ENCODE measurements at places on chromosomes 5 and 9.

DNA sequence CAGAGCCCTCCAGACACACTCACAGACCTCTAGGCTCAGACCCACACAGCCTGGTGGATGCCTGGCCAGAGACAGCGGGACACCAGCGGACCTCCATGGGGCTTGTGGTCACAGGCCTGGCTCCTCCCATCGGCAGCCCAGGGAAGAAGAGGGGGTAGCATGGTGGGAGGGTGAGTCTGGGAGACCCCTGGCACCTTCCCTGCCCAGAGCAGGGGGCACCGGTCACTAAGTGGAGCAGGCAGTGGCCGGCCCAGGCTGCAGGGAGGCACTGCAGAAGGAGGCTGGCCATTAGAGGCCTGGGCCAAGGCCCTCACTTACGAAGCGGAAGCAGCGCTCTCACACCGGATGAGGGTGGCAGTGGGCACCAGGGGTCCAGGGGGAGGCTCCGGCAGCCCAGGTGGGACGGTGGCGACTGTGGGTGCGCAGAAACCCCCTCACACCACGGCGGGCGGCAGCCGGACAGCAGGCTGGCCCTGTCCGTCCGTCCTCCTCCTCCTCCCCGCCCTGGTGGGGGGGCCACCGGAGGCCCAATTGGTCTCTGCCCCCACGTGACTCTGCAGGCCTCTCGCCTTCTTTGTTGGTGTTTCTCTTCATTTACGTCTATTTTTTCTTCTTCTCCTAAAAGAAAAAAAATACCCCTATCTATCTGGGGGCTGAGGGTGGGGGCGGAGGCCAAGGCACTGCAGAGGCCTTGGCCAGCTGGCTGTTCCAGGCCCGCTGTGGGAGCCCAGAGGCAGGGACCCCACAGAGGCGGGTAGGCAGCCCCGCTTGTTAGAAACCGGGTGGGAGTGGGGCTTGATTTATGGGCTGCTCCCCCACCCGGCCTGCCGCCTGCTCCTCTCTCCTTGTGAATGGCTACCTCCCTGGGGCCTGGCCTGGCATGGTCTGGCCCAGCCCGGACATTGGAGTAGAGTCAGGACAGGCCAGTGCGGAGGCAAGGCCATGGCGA lies at the start of gene NR5A1:
NR5A1 (minus strand) TSS at position 469 of the 949 bp plus-strand sequence. CDS start 4,004 bp downstream, outside the sequence.
- DNase-seq = no peak

- no peak for DNase-seq
Measured at GRCh38 chr9:87469793-87470465, 27.7 kb upstream of the DAPK1 start.

- no peak for DNase-seq
Measured at GRCh38 chr9:113475031-113475430, 11.5 kb downstream of the RGS3 start.

DNA sequence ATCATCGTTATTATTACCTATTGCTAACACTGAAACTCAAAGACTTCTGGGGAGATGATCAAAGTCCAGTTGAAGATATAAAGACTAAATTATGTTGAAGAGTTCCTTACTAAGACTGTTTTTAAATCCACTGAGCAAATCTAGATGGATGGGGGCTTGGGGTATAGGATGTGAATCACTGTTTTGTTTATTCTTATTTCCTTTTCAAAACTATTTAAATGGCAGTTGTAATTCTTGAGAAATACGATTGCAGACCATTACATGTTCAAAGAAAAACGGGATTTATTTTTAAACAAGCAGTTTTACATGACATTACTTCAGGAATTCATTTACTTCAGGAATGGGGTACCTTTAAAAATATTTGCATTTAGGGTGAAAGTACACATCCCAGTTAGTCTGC lies 4.3 kb downstream of the RASGRF2 start:
- no peak for DNase-seq

DNA sequence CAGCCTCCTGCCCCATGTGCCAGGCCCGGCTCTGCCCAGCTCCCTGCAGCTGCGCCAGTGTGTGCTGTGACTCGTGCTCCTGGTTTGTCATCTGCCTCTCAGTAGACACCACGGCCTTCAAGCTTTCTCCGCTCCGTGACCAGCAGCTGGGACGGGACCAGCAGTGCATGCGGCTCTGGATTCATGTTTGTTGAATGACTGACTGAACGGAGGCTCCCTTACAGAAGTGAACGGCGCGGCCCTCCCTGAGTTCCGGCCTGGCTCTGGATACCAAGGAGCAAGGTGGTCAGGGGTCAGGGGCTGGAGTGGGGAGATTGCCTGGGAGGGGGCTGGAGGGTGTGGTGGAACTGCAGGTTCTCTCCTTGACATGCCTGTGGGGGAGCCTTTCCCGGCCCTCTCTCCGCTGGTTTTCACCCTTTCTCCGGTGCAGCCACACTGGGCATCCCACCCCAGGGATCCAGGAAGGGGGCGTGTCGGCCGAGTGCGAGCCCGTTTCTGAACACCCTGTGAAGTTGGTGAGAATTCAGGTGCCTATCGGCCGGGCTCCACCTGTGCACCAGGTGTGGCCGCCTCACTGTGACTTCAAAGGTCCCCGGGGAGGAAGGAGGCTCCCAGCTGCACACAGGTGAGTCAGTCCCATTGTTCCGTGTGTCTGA lies 11.1 kb upstream of the CEP72 start:
- DNase-seq = no peak

DNA sequence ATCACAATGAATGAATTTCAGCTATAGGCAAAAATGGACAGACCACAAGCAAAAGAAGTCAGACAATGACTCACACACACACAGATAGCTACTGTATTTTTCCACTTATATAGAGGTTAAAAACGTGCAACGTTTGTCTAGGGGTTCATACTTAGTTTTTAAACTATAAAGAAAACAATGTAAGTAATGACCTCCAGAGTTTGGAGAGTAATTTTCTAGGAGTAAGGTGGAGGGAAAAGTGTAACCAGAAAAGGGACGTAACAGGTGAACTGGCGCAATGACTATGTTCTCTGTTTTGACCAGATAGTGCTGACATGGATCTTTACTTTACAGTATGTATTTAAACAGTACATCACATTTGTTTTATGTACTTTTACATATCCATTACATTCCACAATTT lies 51.1 kb downstream of the FNIP1 start:
- DNase-seq = peak; percentile 4

DNA sequence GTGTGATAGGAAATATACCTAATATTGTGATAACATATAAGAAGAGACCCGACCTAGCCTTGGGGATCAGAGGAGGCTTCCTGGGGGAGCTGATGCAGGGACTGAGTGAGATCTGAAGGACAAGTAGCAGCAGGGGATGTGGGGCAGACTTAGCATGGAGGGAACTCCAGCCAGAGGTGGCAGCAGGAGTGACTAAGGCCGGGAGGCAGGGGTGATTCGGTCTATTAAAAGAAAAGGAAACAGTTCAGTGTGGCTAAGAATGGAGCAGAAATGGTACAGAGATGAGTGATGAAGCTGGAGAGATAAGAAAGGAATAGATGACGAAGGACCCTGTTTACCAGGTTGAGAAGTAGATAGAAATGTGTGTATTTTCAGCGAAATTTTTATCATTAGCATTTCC lies 408.8 kb downstream of the ENC1 start:
- peak; percentile 64 for DNase-seq

- no peak for DNase-seq
Measured at GRCh38 chr5:36712706-36713105, 106.3 kb downstream of the SLC1A3 start.

DNA sequence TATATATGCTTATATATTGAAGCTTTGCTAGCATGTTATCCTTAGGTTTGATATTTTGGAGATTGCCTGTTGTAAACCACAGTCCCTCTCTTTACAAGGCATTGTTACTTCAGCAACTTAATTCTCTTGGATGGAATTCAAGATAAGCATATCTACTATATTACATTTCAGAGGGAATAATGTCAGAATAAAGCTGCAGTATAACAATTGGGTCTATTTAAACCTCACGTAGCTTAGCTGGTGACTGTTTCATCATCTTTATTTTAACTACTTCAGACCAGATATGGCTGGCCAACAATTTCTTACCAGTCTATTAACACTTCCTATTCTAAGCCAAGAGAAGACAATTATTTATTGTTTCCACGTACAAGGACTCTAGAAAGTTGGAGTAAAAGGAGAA lies 27.1 kb downstream of the ZCCHC10 start:
- DNase-seq = no peak

GRCh38 chr5:180784497-180785097 lies 18.0 kb downstream of the MGAT1 start:
- DNase-seq = peak; percentile 94

DNA sequence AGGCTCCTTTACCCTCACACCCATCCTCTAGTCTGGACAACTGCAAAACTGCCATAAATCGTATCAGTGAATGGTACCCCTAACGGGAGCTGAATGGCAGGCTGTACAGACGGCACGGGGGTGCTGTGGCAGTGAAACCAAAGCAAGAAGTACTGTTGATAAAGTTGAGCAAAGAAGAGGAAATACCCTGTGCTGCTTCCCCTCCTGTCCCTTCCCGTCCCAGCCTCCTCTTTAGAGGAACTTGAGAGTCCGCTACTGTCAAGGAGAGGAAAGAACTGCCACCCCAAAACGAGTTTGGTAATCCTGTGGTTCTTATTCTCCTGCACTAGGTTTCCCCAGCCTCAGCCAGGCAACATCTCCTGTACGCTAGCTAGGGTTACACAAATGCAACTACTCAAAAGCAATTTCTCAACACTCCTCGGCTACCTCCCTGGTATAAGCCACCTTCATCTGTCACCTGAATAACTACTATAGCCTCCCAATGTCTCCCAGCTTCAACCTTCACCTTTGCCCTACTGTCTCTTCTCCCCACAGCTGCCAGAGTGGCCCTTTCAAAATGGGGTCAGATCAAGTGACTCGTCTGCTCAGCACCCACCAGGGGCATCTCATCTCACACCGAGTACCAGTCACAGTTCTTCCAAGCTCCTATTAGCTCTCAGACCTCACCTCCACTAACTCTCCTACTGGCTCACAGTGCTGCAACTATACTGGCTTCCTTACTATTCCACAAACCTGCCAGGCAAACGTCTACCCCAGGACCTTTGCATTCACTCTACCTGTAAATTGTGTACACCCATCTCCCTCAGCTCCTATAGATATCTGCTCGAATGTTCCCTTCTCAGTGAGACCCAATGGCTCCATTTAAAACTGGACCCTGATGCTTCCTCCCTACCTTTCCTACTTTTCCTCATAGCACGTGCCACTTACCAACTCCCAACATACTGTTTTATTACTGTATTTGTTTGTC lies 4.1 kb downstream of the GLRX start:
- DNase-seq = no peak

GRCh38 chr9:137234758-137235423 lies 4.2 kb downstream of the SLC34A3 start:
- DNase-seq = no peak

Measured in GM23248 (cell line).